ENCODE measurements at places on chromosomes 3 and 15.

- DNase-seq, result no peak
Observed at GRCh38 chr3:27669591-27669990, 52.5 kb downstream of the EOMES start.

GRCh38 chr3:187120326-187120725, 19.0 kb downstream of the RPL39L start:
- DNase-seq, result no peak

DNA sequence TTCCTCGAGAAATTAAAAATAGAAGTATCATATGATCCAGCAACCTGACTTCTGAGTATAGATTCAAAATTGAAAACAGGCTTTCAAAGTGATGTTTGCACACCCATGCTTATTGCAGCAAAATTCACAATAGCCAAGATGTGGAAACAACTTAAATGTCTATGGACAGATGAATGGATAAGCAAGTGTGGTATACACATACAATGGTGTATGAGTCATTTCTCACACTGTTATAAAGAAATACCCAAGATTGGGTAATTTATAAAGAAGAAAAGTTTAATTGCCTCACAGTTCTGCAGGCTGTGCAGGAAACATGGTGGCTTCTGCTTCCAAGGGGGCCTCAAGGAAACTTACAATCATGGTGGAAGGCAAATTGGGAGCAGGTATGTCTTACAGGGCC, 100.8 kb downstream of the KLF13 start:
- no peak for DNase-seq

GRCh38 chr15:89978914-89979313, 22.2 kb upstream of the ZNF710 start:
- DNase-seq, result no peak

- DNase-seq, result no peak
Observed at GRCh38 chr3:67154429-67154828, 156.3 kb downstream of the KBTBD8 start.
